NCI-H1105 (cell line): ENCODE measurements at places on chromosomes 13 and 19.
A peak's percentile ranks its signal among the peaks of the same experiment; 100 is the strongest.

- DNase-seq: no peak
Measured at GRCh38 chr13:44523146-44524015, 52.7 kb downstream of the TSC22D1 start.

DNA sequence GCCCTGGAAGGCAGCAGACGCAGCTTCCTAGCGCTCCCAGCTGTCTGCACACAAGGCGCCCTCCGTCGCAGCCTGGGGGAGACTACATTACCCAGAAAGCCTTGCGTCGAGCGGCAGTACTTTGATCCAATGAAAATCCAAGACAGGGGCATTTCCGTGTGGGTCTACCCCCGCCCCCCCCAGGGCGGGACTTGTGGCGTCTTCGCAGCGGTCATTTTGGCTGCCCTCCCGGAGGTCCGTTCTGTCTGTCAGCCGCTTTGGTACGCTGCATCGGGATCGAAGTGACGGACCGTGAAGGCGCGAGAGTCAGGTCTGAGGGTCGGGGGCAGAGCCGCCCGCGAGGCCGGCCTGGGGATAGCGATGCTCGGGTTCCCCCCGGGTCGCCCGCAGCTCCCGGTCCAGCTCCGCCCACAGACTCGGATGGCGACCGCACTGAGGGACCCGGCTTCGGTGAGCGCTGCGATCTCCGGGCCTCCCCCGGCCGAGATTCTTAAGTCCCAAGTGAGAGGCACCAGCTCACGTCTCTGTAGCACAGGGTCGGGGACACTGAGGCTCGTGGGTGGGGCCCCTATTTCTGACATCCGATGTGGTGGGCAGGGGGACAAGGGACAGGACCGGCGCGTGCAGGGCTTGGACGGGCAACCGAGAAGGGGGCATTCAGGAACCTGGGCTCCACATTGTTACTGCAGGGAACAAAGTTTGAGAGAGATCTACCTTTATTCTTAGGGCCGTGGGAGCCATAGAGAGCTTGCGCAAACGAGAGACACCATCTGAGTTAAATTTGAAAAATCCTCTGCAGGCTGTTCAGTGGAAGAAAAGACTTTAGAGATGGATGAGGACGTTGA lies at the start of gene ZNF211:
Gene ZNF211 (plus strand): TSS at position 182 of the 845 bp plus-strand sequence. CDS start 179 bp downstream, at position 361.
- peak; percentile 95 for DNase-seq

GRCh38 chr13:112845511-112846144 lies 123.4 kb upstream of the MCF2L start:
- DNase-seq: no peak

DNA sequence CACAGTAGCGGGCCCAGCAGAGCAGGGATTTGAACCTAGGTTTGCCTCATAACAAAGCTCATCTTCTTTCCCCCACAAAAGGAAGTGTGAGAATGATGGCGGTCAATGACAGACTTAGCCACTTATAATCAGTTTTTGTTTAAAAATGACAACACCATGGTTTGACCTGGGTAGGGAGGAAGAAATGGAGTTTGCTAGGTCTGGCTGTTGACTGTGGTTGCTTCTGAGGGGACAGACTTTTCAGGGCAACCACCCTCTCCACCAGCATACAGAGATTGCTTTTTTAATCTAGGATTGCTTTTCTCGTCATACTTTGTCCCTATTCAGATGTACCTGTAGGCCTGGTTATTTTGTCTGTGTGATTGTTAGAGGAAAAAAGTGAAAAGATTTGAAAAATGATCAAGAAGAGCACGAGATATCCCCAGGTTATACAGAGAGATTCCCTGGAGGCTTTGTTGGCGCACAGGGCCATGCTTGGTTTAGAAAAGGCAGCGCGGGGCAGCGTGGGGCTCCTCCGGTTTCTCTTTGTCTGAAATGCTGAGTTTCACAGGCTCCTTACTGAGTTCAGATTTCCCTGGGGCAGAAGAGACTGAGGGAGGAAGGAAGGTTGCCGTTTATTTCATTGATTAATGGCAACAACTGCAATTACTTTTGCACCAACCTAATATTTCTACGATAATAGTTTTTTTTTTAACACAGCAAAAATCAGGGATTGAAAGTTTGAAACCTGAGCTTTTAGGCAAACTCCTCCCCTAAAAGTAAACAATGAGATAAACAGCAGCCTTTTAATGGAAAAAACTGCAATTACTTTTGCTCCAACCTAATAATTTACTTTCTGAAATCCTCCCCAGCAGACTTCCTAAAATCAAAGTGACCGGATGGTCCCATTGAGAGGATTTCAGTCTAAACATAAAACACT lies 97.0 kb upstream of the RNF113B start:
- no peak for DNase-seq

DNA sequence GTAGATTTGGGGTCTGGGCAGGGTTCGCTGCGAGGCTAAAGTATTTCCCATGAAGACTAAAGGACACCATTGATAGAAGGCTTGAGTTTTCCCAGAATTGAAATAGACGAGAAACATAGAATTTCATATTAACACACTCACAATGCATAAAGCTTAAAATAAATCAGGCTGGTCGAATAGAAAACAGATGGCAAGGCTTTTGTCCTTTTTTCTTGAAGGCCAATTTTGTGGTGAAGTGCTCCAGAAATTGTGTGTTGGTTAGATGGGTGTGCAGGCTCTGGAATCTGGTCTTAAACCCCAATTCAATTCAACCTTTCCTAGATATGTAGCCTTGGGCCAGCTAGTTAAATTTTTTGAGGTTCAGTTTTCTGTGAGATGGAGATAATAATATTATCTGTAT lies 56.9 kb upstream of the LRCH1 start:
- DNase-seq: no peak

GRCh38 chr13:44514278-44514677 lies 61.9 kb downstream of the TSC22D1 start:
- no peak for DNase-seq
